ENCODE measurements at places on chromosomes 1 and 21. TPM values are rescaled to one million over a fixed set of nuclear protein-coding genes. Genes with fewer than 3 reads are reported as not detected.

- no peak for DNase-seq
These were observed 124.6 kb downstream of the KIF26B start for GRCh38 chr1:245279346-245279745.

EXO5 gene
- 5.4 TPM for total RNA-seq

DNA sequence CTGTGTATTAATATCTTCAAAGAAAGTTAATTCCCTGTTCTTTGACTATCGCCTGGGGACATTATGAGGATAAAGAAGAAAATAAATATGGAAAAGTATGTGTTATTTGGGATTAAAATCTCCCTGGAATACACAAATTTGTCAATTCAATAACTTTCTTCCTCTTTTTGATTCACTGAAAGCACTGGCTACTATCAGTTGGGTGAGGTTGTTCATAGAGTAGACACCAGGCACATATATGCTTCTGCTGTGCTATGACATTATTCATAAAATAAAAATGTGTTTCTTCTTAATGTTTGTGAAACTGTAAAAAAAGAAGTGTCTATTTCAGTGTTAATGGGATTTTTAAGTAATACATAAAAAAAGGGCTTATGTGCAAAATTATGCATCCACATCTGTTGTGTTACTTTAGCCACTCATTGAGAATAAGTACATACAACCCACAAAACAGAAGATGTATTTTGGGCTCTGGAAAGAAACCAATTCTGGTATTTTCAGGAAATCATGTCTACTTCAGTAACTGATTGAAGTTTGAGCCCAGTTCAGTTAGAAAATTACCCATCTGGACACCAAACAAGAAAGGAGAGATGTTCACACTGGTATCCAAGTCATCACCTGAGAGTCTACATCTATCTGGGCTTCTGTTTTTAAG lies 169.4 kb downstream of the GABPA start:
- no peak for DNase-seq

TEKT2 gene
- total RNA-seq, result 4.8 TPM

DNA sequence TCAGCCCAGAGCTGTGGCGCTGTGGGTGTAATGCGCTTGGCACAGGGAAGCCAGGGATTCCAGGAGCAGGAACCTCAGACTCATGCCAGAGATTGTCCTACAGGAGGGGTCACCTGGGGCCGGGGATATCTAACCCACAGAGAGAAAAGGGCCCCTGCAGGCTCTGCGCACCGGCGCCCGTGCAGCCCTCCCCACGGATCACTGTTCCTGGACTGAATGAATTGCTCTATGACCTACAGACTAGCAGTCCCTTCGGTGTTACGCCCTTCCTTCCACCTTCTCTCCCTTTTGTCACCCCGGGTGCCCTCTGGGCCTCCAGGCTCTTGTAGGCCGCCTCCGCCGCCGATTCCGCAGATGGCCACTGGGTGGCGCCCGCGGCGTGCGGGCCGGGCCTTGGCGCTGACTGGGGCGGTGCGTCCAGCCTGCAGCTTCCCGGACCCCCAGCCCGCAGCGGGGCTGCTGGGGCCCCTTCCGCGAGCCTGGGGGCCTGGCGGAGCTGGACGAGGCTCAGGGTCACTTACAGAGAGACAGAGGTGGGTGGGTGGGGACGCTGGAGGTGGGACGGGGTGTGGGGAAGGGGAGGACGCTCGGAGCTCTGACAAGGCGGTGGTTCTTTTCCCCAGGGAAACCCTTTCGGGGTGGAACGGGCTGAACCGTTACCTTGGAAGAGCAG lies 101.3 kb downstream of the IER5 start:
- peak; percentile 75 for DNase-seq

B3GALT5 gene
- total RNA-seq, result under 0.01 TPM

DNA sequence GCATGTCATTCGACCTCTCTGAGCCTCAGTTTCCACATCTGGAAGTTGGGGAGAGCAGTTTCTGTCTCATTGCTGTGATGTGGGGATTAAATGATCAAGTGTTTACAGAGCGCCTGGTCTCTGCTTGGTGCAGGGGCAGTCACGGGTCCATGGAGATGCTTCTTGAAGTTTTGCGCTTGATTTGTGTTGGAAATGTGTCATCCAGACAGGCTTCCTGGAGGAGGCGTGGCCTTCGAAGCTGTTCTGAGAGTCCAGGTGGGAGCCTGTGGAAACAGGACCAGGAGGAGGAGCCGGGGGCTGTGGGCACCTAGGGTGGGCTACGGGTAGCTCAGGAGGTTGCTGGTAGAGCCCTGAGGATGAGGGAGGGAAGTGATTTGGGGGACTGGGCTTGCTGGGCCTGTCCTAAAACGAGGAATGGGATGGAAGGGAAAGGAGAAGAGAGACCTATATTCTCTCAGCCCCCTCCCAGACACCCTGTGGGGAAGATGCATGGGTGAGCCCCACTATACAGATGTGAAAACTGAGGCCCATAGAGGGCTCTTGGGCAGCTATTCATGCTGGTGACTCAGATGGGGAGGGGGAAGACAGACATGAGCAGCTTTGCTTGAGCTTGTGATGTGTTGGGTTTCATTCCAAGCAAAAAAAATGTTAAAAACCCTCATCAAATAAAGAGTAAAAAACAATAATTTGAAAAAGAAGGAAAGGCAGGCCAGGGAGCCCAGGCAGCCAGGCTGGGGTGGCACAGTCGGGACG lies 107.2 kb upstream of the WNT4 start:
- DNase-seq, result no peak

XCL1 gene
- not detected for total RNA-seq

Measured in hematopoietic multipotent progenitor cell (in vitro differentiated cells).